ENCODE measurements at places on chromosomes 3 and 15.

DNA sequence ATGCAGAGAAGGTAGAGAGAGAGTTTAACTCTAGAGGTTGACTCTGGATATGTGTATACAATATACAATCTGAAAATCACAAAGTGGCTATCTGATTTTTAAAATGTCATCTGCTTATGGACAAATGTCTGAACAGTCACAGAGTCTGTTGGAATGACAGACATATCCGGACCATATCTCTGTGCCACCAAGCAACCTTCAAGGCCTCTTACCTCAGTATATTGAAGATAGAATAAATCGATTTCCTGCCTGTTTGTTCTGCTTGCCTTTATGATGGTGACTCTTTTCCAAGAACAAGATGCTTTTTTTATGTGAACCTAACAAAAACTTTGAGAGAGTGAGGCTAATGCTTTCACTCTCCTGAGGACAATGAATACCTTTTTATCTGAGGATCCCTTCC lies 151.1 kb downstream of the RBPMS2 start:
- DNase-seq, result no peak

- no peak for DNase-seq
Observed at GRCh38 chr3:193983846-193984818, 151.8 kb upstream of the HES1 start.

DNA sequence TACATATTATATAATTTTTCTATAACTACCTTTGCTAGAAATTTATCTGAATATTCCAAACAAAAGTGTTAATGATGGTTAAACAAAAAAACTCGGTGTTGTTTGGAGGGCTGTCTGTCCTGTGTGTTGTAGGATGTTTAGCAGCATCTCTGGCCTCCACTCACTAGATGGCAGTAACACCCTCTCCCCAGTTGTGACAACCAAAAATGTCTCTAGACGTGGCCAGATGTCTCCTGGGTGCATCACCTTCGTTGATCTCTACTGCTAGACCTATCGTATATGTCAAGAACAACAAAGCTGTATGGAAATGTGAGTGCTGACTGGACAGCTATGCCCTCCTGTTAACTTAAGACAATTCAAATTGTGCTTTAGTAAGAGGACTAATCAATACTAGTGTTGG lies 14.1 kb downstream of the ANKRD34C start:
- no peak for DNase-seq

- no peak for DNase-seq
Observed at GRCh38 chr3:25658836-25659235, 5.9 kb downstream of the TOP2B start.

- no peak for DNase-seq
Observed at GRCh38 chr3:45367453-45367871, 20.9 kb upstream of the LARS2 start.

- DNase-seq, result no peak
Observed at GRCh38 chr3:30904996-30905395, 10.5 kb upstream of the GADL1 start.

GRCh38 chr3:126348308-126348920 lies 8.8 kb downstream of the KLF15 start:
- no peak for DNase-seq

- no peak for DNase-seq
Observed at GRCh38 chr15:80619680-80620079, 75.4 kb upstream of the ABHD17C start.

GRCh38 chr15:81882504-81882903 lies 163.3 kb downstream of the MEX3B start:
- no peak for DNase-seq

GRCh38 chr3:162285259-162285658 lies 788.7 kb downstream of the OTOL1 start:
- DNase-seq, result no peak

DNA sequence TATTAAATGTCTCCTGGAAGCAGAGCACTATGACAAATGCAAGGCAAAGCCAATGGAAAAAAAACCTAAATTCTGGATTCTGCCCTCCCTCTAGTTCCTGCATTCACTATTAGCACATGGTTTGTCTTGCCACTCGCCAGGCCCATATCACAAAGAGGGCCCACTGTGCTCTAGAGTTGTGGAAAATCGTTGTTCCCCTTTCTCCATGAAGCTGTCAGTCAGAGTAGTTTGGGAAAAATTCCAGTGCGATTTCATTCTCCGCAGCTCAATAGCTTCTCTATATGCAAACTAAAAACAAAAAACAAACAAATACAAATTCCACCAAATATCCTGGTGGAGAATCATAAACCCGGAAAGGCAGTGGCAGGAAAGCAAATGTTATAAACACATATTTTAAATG lies 77.3 kb downstream of the RORA start:
- no peak for DNase-seq

- DNase-seq, result no peak
Observed at GRCh38 chr3:128548426-128549282, 55.7 kb upstream of the GATA2 start.

GRCh38 chr15:92653836-92654539 lies 1.6 kb downstream of the FAM174B start:
- DNase-seq, result no peak

DNA sequence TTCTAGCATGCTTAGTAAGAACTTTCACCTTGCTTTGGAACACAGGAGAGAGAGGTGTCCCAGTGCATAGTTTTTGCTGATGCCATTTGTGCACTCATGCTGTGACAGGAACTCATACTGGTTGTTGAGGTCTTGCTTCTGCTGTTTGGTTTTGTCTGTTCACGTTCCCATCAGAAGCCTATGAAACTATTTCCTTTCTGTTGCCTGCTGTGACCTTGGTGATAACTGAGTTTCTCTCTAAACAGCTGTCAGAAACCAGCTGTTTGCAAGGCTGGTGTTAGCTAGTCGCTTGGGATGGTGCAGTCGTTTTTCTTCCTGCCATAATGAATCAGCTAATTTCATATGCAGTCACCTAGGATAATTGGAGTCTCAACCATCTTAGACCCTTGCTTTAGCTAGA lies 724.1 kb downstream of the GRM7 start:
- no peak for DNase-seq

DNA sequence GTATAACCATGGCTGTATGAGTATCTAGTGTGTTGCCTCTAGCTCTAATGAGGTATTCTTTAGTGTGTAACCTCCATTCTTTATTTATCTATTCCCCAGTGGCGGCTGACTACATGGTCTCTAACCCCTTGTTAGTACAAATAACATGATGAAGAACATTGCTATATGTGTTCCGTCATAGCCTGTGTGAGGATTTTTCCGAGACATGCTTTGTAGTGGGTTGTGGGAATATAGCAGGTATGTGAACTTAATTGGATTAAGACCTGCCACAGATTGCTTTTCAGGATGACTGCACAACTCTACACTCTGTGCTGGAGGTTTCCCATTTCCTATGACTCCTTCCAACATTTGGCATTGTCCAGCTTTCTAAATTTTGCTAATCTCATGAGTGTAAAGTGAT lies 563.4 kb downstream of the ROBO1 start:
- DNase-seq, result no peak

DNA sequence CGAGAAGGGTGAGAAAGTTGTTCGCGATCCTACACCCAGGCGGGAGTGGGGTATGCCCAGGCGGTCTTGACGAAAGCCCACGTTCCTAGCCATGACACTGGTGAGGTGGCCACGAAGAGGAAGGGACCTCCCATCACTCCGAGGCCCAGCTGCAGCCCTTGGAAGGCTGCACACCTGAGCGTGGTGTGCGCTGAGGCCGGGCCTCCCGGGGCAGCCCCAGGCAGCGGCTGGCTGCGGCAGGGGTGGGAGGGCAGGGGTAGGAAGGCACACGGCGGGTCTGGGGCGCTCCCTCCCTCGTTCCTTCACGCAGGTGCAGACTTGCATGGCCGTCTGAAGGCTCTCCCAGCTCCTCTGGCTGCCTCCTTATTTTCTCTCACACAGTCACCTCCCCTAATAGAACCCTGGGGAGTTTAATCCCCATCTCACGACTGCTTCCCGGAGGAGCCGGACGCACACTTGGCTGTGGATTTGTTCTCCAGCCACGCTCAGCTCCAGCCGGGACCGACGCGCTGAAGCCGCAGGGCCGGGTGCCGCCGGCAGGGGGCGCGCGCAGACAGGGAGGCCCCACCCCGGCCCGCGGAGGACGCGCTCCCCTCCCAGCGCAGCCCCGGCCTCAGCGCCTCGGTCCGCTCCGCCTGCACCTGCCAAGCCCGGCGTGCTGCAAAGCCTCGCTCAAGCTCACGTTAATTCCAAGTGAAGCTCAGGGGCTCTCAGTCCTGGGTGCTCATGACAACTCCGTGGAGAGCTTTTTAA lies 37.8 kb upstream of the MUC4 start:
- DNase-seq, result no peak

DNA sequence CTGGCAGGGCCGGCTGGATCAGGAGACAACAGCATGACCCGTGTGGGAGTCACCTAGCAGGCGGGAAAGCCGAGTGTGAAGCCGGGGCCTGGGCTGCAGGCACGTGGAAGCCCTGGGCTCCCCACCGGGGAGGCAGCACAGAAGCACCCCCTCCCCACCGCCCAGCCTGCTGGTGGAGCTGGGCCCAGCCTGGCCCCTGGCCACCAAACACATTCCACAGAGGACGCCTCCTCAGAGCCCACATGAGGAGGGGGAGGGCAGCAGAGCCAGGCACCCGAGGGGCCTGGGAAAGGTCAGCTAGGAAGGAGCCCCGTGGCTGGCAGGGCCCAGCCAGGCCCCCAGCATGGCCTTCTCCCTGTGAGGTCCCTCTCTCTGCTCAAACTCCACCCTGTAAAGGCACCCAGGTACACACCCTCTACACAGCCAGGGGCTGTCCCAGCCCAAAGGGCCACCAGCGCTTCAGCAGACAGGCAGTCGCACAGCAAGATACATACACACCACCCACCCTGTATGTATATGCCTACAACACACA lies 4.5 kb downstream of the PLXNB1 start:
- DNase-seq, result no peak

DNA sequence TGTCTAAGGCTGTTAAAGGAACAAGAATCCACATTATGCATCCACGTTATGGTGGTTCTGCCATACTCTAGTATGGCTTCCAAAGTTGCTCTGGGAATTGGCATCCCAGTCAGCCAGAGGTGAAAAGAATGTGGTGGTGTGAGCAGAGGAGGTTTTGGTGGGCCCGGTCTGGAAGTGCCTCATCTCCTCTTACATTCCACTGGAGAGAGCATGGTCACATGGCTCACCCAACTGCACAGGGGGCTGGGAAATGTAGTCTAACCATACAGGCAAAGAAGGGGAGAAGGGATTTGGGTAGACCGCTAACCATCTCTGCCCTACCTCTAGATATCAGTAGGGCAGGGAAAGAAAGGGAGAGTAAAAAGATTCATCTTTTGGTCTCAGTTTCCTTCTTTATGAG lies 3.2 kb upstream of the HEG1 start:
- no peak for DNase-seq

DNA sequence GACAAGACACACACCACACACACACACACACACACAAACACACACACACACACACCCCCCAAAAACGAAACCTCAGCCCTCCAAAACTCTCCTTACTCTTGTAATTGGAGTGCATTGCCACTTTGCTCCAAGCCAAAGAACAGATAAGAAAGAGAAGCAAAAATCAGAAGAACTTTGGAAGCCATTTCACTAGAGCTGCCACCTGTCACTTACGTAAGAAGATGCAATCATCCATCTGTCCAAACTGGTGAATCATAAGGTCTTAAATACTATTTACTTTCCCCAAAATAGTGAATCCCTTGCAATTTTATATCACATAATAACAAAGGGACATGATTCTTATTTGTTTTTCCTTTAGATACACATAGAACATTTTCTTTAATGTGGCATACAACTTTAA lies 285.4 kb downstream of the ZBTB20 start:
- DNase-seq, result no peak

DNA sequence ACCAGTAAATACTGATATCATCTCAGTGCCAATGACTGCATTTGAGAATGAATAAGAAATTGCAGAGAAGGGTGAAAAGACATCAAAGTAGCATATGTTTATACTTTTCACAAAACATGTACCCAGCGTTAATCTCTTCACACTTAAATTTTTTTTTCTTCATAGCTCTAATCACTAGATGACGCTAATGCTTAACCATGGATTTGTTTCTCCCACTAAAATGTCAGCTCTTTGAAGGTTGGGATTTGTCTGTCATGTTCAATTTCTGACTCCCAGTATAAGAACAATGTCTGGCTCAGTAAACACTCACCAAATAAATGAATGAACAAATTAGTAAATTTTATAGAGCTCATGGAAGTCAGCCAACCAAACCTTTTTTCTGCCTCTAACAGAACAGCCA lies 78.3 kb upstream of the LMCD1 start:
- no peak for DNase-seq

DNA sequence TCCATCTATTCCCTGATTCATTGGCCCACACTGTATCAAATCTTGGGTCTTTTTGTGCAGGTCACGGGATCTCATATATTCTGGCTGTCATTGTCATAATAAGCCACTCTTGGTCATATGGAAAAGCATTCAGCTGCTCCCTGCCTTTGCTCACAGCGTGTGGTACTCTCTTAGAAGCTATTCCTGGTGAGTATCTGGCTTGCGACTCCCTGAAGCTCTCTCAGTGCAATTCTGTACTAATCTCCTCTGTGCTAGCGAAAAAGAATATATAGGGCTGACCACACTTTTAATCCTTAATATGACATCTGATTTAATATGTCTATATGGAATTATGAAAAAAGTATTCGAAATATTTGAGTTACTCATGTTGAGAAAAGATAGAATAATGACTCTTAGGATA lies 440.8 kb upstream of the GBE1 start:
- DNase-seq, result no peak

DNA sequence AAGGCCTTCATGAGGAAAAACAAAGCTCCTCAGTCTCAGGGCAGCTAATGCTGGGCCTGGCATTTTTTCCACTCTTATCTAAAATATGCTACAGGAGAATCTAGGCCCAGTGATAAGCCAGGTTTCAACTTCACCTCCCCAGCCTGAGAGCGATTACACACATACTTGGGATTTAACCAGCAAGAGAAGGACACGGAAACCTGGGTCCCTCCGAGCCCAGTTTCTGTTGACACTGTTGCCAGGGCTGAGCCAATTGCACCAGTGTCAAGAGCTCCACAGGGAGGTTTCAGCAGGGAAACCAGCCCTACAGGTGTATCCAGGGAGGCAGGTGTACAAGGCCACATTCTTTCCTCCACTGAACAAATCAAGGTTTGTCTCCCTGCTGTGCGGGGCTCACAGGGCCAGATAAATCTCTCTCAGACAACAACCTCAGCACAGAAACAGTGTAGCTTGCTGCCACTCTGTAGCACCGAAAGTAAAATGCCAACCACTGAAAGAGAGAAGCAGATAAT lies 85.4 kb downstream of the MAGI1 start:
- no peak for DNase-seq

DNA sequence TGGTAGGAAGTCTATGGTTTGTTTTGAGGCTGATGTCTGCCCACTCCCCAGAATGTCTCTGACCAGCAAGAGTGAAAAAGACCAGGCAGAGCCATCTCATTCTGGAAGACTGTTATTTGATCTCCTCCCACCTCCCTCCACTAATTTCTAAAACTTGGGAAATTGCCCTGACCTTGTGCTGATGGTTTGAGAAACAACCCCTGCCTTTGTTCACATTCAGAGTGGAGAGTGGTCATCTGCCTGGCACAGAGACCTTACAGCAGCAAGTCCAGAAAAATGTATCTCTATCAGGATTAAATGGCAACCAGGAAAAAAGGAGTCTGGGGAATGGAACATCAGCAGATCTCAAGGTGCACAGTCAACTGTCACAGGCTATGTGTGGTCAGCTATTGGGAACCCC lies 25.7 kb downstream of the SPATA12 start:
- no peak for DNase-seq
